AG10803 (cell line): ENCODE measurements at places on chromosomes 5 and 9.

DNA sequence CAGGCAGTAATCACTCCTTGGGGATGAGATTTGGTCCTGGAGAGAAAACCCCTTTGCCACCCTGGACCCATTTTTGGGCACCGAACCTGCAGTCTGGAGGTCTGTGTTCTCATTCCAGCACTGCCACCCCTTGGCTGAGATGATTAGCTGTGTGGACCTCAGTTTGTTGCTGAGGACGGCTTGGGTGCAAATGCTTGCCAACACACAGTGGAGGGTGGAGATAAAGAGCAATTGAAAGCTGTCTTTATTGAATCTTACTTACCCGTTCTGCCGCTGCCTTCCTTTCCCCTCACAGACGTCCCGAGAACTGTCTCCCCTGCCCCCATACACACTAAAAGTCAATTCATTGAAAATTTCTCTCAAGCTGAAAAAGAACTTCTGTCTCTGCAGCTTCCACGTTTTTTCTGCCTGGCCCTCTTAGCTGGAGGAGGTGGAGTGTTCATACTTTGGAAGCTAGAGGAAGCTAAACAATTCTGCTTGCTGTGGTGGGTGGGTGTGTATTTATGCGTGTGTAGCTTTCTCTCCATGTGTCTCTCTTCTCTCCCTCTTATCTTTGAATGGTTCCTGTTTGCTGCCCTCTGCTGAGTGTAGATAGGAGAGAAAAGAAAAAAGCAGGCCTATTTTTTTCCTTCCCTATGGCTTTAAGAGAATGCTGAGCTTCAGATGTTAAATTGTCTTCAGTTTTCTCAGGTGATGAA lies 6.6 kb downstream of the GALNT10 start:
- DNase-seq = peak; percentile 62

- no peak for DNase-seq
Measured at GRCh38 chr5:176788091-176788490, 22.3 kb upstream of the UNC5A start.

GRCh38 chr9:110807956-110808598 lies 139.5 kb downstream of the MUSK start:
- DNase-seq = no peak

- DNase-seq = no peak
Measured at GRCh38 chr9:103902263-103902662, 191.8 kb upstream of the SMC2 start.

DNA sequence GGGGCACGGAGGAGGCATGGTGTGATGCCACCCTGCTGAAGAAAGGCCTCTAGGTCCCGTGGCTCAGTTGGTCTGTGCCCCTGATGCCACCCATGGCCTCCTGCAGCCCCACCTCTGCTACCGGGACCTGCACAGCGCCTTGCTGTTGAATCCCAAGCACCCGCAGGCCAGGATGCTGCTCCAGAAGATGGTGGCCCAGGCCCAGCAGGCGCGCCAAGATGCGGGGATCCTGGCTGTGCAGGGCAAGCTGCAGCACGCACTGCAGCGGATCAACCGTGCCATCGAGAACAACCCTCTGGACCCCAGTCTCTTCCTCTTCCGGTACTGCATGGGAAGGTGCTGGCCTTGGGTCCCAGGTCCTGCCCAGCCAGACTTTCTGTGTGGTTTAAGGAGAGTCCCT lies 7.1 kb downstream of the TTC16 start:
- DNase-seq = no peak

DNA sequence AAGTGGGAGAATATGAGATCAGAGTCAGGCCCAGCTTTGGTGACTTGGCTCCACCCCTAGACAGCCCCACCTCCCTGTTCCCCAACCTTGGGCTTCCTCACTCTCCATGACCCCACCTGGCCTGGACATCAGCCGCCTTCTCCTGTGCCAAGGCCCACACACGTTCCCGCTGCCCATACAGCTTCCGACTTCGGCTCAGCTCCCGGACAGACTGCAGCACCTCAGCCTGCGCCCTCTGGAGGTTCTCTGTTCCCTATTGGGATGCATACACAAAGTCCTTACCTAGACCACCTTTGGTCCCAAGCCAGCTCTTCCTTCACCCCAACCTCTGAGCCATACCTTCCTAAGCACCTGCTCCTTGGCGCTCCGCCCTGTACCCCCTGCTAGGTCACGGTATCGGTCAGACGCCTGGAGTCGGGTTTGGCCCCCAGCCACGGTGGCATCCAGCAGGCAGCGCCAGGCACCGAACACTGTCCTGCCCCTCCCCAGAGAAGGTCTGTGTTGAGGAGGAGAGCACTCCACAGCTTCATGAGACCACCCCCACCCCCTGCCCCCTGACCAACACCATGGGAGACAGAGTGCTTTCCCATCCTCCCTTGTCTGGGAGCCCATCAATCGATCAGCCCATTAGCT lies 2.0 kb downstream of the FCHSD1 start:
- no peak for DNase-seq

DNA sequence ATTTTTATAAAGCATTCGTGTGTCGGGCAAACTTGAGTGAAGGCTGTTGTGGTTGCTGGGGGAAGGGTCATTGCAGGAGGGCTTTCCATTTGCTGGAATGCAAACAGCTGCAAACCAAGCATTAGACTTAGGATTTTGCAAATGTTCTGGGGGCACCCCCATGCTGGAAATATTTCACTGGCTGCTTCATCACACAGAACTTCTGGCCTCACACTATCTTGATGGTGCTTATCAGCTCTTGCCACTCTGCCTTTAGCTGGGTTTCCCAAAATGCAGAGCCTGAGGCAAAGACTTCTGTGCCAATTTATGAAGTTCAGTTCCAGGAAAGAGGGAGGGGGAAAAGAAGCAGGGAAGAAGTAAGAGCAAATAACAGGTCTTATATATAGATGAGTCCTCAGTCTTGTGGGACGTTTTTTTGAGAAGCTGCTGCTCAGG lies 8.6 kb upstream of the COL15A1 start:
- DNase-seq = no peak

DNA sequence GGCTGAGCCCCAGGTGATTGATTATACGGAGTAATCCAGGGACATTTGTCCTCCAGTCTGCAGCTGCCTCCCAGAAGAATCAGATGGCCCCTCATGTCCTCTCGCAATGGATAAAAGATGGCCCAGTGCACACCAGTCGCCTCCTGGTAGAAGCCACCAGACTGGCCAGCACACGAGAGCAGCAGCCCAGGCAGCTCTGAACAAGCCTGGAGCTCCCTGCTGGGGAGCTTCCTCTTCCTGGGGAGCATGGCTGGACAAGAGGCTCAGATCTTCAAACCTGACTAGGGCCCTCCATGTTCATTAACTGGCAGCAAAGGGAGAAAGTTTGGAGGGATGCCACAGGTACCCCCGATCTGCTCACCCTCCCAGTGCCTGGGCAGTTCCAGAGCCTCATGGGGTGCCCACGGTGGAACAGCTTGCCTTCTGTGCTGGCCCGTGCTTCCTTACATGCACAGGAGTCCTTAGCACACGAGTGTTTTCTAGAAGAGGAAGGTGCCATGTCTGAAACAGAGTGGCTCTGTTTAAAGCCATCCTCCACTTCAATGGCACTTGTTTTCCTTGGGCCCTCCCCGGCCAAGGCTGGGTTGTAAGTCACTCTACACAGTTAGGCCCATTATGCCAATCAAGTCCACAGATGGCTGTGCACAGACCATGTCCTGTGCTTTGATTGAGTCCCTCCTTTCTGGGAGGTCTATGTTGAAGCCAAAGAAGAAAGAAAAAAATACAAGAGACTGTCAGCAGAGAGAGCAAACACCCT lies 75.6 kb downstream of the PRRT1B start:
- DNase-seq = no peak

GRCh38 chr9:6113312-6113711 lies 97.9 kb upstream of the RANBP6 start:
- no peak for DNase-seq

DNA sequence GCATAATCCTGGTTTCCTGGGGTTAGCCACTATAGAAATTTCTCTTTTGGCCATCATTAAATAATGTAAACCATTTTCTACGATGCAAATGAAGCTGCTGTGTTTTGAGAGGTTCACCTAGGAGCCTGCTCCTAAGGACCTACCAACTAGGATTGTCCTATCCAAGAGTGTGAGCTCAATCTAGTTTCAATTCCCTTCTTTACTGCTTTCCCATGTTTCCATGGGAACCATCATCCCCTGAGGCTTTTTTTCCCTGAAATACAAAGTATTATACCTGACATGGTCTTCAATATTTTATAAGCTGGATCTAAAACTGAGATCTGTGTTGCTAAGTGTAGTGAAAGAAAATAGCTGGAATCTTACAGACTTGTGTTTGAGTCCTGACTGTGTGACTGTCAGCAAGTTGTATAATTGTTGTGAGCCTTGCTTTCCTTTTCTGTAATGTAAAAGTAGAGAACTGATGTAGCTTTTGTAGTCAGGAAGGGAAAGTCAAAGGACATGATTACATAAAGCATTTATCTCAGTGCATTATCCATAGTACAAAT lies 453.2 kb downstream of the PRR16 start:
- DNase-seq = no peak

GRCh38 chr5:34835664-34836063 lies 3.3 kb upstream of the TTC23L start:
- no peak for DNase-seq

- DNase-seq = no peak
Measured at GRCh38 chr5:90981821-90982220, 401.3 kb downstream of the ARRDC3 start.

DNA sequence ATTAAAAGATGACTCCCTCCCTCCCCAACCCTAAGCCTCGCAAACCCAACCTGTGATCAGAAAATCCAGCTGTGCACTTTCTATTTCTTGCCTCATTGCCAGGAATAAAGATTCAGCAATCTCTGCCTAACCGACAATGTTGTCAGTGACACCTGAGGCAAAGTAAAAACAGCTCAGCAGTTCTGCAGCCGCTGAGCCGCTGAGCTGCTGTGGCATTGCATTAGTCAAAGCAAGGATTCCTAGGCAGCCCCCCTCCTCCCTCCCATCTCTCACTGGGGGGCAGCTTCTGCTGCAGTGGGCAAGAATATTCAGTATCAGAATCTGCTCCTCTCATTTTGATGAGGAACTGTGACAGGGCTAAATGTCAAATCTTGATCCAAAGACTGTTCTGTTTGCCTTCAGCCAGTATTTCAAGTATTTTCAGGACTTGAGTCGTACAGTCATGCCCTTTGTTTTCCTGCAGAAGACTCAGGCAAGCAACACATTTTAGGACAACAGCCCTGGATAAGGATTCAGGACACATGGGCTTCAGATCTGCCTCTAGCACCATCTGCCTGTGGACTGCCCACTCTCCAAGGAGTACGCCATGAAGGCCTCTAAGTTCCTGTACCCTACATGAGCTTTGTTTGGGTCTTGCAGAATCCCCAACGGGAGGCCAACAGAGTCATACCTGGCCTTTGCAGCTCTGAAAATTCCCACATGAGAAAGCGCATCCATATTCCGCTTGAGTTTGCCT lies 41.1 kb upstream of the DAP start:
- no peak for DNase-seq
